CD4-positive, alpha-beta memory T cell (primary cell): ENCODE measurements at places on chromosomes 1 and 21. TPM values are rescaled to one million over a fixed set of nuclear protein-coding genes. Genes with fewer than 3 reads are reported as not detected.

CD34 gene
- polyA plus RNA-seq, result not detected

- DNase-seq, result no peak
Measured at GRCh38 chr1:53145942-53146708, 3.7 kb upstream of the SLC1A7 start.

- no peak for DNase-seq
Measured at GRCh38 chr1:98975113-98975512, 29.5 kb downstream of the PLPPR5 start.

- no peak for DNase-seq
Measured at GRCh38 chr1:28441674-28442073, 64.2 kb upstream of the RCC1 start.

FAM131C gene
- 0.11 TPM for polyA plus RNA-seq

DNA sequence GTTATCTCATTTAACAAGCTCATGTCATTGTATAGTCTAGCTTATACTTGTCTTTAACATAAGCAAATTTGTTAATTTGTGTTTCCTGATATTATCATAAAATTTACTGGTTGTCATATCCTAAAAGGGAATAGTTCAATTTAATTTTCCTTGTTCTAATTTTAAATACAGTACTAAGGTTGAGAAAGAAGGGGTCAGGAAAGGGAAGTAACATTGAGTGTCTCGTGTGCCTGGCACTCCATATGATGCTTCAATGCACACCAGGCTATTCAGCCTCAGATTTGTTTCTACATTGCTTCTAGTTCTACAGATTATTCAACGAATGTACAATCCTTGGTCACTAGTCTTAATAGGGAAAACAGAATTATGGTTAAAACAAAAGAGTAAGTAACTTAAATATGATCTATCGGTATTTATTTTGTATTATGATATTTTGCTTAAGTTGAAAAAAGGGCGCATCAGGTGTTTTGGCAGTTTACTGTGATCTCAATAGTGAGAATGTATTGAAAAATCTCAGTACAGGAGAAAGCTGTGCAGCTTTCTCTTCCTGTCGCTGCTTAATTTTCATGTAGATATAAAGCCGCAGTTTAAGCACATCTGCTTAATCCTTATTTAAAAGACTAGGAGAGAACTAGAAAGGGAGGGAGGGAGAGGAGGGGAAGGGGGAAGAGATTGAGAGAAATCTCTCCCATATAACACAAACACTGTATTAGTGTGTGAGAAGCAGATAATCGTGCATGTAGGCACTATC is 13.0 kb downstream of the PTPRC start:
- DNase-seq, result no peak

DNA sequence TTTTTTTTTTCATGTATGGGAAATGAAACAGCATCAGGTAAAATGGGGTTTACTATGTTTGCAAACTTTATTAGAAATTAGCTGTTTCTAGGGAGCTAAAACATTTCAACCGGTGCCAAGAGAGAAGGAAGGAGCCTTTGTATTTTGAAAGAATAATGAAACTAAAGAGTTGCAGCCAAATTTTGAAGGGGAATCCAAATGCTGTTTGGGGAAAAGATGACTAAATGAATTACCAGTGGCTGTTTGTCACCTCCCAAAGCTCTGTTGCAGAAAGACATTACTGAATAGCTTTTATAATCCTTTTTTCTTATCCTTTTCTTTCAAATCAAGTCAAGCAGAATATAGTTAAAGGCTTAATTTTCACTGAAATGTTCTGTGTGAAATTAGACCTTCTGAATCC is 591.3 kb upstream of the ADGRL2 start:
- no peak for DNase-seq

DNA sequence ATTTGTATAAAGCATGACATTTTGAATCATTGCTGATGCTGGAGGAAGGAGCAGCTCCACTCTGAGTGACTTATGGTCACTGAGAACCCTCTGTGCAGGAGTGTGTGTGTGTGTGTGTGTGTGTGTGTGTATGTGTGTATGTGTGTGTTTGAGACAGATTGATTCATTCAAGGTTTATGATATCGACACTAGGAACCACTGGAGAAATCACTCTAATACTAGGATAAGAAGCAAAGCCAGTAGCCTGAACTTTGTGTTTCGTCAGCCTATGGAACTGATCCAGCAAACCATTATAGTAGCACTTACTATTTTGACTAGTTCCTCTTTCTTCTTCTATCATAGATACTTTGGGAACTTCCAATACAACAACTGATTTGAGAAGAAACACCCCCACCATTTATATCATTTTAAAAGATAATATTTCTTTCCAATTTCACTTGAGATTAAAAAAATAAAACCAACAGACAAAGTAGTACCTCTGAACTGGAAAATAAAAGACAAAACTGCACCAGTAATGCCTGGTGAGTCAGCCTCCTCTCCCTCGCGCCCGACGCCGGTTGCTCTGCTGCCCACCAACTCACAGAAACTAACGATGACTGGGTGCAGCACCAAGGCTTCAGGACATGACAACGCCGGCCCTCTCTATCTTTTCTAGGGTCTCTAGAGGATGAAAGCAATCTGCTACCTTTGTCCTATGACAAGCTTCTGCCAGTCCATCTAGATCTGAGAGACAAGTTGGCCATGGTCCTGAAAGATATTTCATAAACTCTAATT is 20.9 kb downstream of the SLAMF1 start:
- no peak for DNase-seq

DNA sequence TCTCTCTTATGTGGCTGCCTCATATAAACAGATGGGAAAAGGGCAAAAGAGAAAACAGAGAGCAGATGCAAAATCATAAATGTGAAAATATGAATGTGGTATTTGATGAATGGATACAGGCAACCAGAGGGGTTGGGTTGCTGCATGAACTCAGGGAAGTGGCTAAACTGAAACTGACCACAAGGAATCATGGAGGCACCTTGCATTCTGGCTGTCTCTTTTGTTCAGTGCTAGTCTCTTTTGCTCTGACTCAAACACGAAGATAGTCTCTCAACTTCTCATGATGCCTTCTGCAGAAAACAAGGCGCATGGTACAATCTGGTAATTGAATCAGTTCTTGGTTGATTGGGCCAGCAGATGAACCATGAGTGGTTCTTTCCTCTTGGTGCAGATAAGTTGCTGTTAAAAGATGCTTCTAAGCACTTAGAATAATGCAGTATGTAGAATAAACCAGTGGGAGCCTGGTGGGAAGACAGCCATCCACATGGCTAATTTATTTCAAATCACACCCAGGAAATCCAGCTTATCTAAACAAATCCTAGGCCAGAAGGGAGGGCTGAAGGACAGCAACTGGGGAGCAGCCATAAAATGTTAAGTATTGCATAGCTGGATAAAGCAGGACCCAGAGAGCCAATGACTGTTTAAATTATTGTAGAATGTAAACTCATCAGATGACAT is 64.2 kb downstream of the HLX start:
- DNase-seq, result no peak

DNA sequence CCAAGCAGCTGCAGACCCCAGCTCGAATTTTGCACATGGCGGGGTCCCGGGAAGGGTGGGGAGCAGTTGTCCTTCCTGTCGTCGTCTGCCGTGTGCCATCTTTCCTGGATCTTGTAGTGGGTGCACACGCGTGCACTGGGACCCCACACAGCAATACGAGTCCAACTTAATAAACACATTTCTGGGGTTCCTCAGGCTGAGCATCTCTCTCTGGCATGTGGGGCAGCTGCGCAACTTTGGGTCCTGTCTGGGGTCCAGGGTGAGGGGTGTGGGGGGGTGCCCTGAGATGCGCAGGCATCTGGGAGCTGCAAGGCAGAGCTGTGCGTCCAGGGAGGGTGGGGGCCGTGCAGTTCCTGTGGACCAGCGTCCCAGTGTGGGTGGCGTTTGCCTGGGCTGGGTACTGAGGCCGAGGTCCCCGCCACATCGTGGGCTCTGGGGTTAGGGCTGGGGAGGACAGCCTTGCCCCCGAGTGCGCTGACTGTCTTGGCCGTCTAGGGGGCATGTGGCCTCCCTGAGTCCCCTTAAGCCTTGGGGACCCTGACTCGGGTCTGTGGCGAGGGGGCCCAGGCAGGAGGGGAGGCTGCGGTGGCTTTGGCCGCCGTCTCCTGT is 652 bp upstream of the PLEKHN1 start:
- DNase-seq, result no peak

CHD5 gene
- polyA plus RNA-seq, result not detected

DNA sequence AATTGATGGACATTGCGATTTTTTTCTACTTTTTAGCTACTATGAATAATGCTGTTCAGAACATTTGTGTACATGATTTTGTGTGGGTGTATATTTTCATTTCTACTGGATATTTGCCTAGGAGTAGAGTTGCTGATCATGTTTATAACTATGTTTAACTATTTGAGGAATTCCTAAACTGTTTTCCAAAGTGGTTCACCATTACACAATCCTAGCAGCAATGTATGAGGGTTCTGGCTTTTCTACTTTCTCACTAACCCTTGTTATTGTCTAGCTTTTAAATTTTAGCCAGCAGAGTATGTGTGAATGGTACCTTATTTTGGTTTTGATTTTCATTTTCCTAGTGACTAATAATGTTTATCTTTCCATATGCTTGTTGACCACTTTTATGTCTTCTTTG is 86.2 kb downstream of the ATG4C start:
- no peak for DNase-seq

LCE1B gene
- polyA plus RNA-seq, result not detected

DNA sequence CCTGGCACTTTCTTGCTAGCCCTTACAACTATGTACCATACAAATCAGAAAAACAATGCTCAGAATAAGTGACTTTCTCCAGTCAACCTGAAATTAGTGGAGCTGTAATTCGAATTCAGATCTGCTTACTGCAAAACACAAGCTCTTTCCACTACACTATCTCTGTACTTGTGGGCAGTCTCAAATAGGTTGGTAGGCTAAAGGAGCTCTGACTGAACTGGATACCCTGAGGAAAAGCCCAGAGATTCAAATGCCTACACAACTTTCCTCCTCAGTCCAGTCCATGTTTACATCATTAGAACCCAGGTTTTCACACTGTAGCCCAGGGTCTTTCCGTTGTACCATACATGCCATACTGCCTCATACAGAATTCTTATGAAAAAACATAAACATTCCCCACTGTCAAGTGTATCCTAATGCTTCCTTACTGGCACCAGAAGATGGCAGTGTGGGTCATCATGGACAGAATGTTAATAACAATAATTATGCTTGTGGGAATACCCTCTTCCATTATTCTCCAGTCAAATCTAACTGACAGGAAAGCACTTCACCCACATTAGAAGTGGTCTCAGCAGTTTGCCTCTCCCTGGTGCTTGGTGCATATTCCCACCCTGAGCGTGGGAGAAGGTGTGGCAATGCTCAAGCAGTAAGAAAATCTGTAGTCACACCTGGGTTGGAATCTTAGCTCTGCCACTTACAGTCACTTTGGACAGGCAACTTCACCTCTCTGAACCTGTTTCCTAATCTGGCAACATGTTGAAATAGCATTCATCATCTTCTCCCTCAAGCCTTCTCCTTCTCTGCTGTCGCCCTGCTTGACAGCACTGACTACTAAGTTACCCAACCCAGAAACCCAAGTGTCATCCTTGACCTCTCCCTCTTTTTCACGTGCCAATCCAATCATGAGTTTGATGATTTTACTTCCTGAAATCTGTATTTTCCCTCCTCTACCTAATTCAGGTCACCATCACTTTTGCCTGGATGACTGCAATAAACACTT is 14.4 kb upstream of the ZFYVE9 start:
- DNase-seq, result no peak

SPRR4 gene
- polyA plus RNA-seq, result not detected

USP21 gene
- 30.6 TPM for polyA plus RNA-seq

- DNase-seq, result no peak
Measured at GRCh38 chr1:185345913-185346720, 29.1 kb upstream of the IVNS1ABP start.

- no peak for DNase-seq
Measured at GRCh38 chr1:228030451-228031201, 23.8 kb downstream of the WNT3A start.

CHODL gene
- 0.42 TPM for polyA plus RNA-seq

GRCh38 chr21:15088488-15088887 is 23.7 kb upstream of the NRIP1 start:
- no peak for DNase-seq

ERI3 gene
- 59.4 TPM for polyA plus RNA-seq

DNA sequence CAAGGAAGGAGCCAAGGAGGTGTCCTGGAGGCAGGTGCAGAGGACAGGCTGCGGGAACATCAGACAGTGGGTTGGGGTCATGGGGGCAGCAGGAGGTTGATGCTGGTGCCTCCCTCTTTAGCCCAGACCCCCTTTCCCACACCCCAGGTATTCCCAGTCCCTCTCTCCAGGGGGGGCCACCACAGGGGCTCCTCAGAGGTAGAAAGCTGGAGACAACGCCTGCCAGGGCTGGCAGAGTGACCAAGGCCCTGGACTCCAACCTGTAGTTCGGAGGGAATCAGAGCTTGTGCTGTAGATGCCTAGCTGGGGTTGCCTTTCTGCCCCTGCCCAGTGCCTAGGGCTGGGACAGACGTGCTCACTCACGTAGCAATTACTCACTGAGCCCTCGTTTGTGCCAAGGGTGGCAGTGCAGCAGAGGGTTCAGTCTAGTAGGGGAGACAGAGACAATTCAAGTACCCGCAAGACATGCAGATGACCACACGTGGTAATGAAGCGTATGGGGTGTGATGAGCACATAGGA is 148.2 kb downstream of the PTPRU start:
- DNase-seq, result no peak

DNA sequence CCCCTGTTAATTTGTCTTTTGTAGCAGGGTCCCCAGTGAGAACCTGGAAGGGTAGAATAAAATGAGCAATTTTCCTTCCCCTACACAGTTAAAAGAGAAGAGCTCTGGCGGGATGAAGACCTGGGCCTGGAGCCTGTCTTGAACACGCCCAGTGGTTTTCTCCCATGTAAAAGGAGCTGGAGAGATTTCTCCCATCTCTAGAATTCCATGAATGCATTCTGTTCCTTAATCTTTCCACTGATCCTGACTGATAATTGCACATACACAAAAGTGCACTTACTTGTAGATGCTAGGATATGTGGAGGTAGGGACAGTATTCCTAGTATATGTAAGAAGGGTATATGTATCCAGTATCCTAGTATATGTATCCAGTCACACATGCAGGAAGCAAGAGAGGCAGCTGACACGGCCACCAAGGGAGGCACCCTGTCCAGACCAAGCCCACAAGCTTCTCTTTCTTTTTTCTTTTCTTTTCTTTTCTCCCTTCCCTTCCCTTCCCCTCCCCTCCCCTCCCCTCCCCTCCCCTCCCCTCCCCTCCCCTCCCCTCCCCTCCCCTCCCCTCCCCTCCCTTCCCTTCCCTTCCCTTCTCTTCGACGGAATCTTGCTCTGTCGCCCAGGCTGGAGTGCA is 11.9 kb upstream of the PKNOX1 start:
- no peak for DNase-seq
